ENCODE measurements at places on chromosomes 2 and 18.

DNA sequence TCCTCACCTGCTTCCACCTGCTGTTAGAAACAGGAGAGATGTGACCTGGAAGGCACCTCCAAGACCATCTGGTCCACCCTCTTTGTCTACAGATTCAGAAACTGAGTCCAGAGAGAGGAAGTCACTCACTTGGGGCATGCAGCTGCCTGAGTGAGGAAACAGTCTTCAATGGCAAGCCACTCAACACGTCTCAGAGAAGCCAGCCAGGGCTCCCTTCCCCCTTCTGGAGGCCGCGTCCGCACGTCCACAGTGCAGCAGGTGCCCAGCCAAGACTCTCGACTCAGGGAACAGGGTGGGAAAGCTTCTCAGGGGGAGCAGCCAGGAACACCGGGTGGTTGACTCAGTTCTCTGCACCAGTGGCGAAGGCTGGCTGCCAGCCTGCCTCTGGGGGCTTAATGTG is 201.7 kb downstream of the BCL11A start:
- H3K27me3 ChIP-seq, result peaks cover 17% of the 10 kb centered on the region
- H3K4me3 ChIP-seq, result no peak overlapping the region
- H3K36me3 ChIP-seq, result no peaks in the 10 kb centered on the region
- H3K4me1 ChIP-seq, result peaks cover 10% of the 10 kb centered on the region

- no peak overlapping the region for H3K4me3 ChIP-seq
- H3K27me3 ChIP-seq, result no peaks in the 10 kb centered on the region
- no peaks in the 10 kb centered on the region for H3K4me1 ChIP-seq
- H3K36me3 ChIP-seq, result no peaks in the 10 kb centered on the region
- no peak overlapping the region for H3K27ac ChIP-seq
- DNase-seq, result no peak
These were observed 1009.9 kb upstream of the KLHL29 start for GRCh38 chr2:22375096-22375495.

DNA sequence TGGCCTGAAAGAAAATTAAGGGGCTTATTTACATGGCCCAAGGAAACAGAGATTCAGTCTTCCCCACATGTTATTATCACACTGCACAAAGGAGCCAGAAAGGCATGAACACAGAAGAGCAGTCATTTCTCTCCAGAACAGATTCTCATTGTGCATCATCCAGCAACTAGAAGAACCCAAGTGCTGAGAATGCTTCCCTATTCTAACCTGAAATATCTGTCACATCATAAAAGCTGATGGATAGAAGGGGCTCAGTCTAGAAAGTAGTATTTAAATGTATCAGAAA is 145.8 kb downstream of the TMEM163 start:
- H3K27ac ChIP-seq, result no peak overlapping the region
- no peak for DNase-seq
- H3K36me3 ChIP-seq, result no peaks in the 10 kb centered on the region

GRCh38 chr2:46615986-46616485 is 136.7 kb downstream of the TMEM247 start:
- peaks cover 10% of the 10 kb centered on the region for H3K36me3 ChIP-seq
- DNase-seq, result peak; percentile 4
- H3K4me3 ChIP-seq, result peak overlapping the region; percentile 91

DNA sequence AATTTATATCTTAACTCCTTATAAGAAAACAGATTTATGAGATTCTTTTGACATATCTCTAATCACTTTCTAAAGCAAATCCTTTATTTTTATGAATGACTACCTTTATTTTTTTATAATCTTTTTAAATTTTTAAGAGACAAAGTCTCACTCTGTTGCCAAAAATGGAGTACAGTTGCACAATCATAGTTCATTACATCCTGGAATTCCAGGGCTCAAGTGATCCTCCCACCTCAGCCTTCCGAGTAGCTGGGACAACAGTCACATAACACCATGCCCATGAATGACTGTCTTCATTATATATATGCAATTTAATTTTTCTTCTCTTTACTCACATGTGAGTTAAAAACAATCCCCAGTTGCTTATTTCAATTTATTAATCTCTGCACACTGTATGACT is 21.7 kb downstream of the ACADL start:
- no peak for DNase-seq
- H3K27ac ChIP-seq, result no peak overlapping the region
- H3K4me1 ChIP-seq, result no peaks in the 10 kb centered on the region
- peaks cover 22% of the 10 kb centered on the region for H3K27me3 ChIP-seq
- no peak overlapping the region for H3K4me3 ChIP-seq
- no peaks in the 10 kb centered on the region for H3K36me3 ChIP-seq

- H3K36me3 ChIP-seq, result no peaks in the 10 kb centered on the region
- H3K27me3 ChIP-seq, result no peaks in the 10 kb centered on the region
- H3K4me3 ChIP-seq, result no peak overlapping the region
- no peak overlapping the region for H3K27ac ChIP-seq
- H3K4me1 ChIP-seq, result no peaks in the 10 kb centered on the region
These were observed 138.8 kb upstream of the COPS8 start for GRCh38 chr2:236946871-236947270.

DNA sequence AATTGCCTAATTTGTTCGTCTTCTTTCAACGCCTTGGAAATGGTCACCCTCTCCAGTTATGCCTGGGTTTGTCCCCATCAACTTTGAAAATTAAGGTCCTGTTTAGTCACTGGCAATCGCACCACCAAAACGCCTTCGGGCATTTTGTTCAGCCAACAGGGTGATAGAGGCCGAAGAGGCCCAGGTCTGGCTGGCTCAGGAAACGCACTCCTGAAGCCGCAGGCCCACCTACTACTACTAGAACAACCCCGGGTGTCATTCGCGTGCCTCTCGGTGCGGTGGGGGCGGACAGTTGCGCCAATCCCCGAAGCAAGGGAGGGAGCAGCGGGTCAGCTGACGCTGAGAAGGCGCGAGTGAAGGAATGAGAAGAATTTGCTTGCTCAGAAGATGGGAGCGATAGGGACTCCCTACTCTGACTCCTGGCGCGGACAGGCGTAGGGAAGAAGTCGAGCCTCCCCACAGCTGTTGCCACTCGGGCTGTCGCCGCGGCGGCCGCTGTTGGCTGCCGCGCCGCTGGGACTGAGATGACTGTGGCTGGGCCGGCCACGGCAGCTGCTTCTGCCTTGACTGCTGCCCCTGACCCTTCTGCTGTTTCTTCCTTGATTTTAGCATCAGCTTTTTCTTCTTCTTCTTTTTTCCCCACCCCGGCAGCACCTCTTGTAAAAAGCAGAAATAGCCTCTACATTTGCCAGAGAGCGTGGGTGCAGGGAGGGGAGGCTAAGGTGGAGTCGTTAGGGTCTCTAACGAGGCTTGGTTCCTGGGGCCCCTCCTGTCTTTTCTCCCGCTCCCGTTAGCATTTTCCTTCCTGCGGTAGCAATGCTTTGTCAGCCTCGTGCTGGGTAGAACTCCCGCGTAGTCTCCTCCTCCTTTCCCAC is 387.6 kb downstream of the FIGN start:
- DNase-seq, result peak; percentile 0
- no peaks in the 10 kb centered on the region for H3K4me1 ChIP-seq
- no peak overlapping the region for H3K27ac ChIP-seq
- H3K27me3 ChIP-seq, result peaks cover 13% of the 10 kb centered on the region
- no peaks in the 10 kb centered on the region for H3K36me3 ChIP-seq

DNA sequence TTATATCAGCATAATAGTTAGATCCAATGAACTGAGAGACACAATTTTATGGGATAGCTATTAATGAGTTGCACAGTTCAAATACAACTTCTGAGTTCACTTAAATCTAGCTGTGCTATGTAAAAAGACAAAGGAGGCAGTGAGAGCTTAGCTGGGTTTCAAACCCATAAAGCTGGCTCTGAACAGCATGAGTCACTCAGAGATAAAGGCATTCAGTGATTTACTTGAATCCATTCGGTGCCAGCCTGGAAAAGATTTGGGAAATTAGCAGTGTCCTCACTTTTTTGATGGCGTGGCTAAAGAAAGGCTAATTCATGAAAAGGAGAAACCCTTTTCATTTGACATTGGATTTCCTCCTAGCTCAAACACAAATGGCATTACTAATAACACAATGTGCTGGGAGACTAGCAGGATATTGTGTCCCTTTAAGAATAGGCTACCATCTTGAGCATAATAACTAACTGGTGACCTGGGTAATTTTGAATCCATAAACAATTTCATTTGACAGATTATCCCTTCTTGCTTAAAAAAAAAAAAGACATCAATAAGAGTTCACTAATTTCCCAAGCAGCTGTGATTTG is 98.4 kb upstream of the NEUROD1 start:
- no peak overlapping the region for H3K27ac ChIP-seq
- H3K36me3 ChIP-seq, result no peaks in the 10 kb centered on the region
- DNase-seq, result no peak

- H3K36me3 ChIP-seq, result no peaks in the 10 kb centered on the region
- no peak for DNase-seq
- no peaks in the 10 kb centered on the region for H3K4me1 ChIP-seq
- peaks cover 15% of the 10 kb centered on the region for H3K27me3 ChIP-seq
- no peak overlapping the region for H3K4me3 ChIP-seq
These were observed 218.1 kb downstream of the SP3 start for GRCh38 chr2:173747035-173747434.

DNA sequence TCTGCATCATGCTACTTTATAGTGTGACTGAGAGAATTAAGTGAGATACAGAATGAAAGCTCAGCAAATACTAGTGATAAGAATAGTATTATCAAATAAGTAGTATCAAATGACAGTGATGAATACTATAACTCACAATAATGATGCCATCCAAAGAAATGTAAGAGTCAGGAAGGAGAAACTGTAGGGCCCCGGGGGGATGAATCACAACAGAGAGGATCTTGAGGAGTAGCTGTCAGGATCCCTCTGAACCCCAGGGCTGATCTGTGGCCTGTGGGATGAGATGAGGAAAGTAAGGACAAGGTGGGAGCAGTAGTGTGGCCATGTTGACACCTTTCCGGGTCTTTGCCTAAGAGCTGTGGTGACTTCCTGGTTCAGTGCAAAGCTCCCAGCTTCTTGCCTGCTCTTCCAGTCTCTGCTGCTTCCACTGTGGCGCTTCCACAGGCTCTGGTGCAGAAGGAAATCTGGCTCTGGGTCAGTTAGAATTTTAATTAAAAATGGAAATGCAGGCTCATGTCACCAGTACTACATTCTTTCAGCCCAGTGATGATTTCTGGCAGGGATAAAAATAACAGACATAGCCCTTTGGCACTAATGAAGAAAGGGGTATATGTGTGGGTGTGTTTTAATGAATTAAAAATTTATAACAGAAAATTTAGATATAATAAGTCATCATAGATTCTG is 166.9 kb downstream of the MYO3B start:
- DNase-seq, result no peak
- no peaks in the 10 kb centered on the region for H3K27me3 ChIP-seq
- no peak overlapping the region for H3K4me3 ChIP-seq
- H3K27ac ChIP-seq, result no peak overlapping the region
- H3K36me3 ChIP-seq, result no peaks in the 10 kb centered on the region
- peaks cover 14% of the 10 kb centered on the region for H3K4me1 ChIP-seq

- no peaks in the 10 kb centered on the region for H3K36me3 ChIP-seq
These were observed 63.3 kb downstream of the NEB start for GRCh38 chr2:151670846-151671597.

GRCh38 chr2:231200805-231201474 is 2.5 kb downstream of the ARMC9 start:
- H3K27me3 ChIP-seq, result no peaks in the 10 kb centered on the region
- no peak overlapping the region for H3K27ac ChIP-seq
- H3K36me3 ChIP-seq, result no peaks in the 10 kb centered on the region
- H3K4me1 ChIP-seq, result peaks cover 23% of the 10 kb centered on the region

GRCh38 chr2:207390302-207391095 is 139.3 kb upstream of the CREB1 start:
- H3K4me1 ChIP-seq, result no peaks in the 10 kb centered on the region
- no peak for DNase-seq
- H3K36me3 ChIP-seq, result no peaks in the 10 kb centered on the region
- no peak overlapping the region for H3K4me3 ChIP-seq
- H3K27ac ChIP-seq, result no peak overlapping the region
- H3K27me3 ChIP-seq, result peaks cover 8% of the 10 kb centered on the region

DNA sequence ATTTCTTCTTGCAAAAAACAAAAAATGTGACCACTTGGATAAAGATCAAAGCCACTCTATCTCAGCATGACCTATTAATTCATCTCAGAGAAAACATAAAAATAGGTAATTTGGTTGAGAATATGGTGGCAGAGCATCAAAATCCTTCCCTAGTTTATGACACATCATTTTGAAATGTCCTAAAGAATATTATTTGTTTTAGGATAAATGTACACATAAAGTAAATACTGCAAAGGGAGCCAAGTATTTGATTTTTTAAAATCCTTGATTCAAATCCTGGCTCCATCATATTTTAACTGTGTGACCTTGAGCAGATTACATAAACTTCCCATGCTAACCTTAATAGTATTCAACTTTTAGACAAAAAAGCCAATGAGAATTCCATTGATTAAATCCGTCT is 206.6 kb downstream of the CDH2 start:
- DNase-seq, result no peak

- H3K4me3 ChIP-seq, result no peak overlapping the region
- H3K27me3 ChIP-seq, result peaks cover 11% of the 10 kb centered on the region
- H3K36me3 ChIP-seq, result no peaks in the 10 kb centered on the region
- no peak overlapping the region for H3K27ac ChIP-seq
These were observed 83.5 kb downstream of the NCKAP5 start for GRCh38 chr2:133484784-133485183.

GRCh38 chr18:29596959-29597358 is 1420.0 kb upstream of the CDH2 start:
- H3K4me1 ChIP-seq, result no peaks in the 10 kb centered on the region
- no peaks in the 10 kb centered on the region for H3K27me3 ChIP-seq

GRCh38 chr2:64876137-64876647 is 113.0 kb upstream of the SLC1A4 start:
- H3K27ac ChIP-seq, result no peak overlapping the region
- no peak overlapping the region for H3K4me3 ChIP-seq
- H3K36me3 ChIP-seq, result no peaks in the 10 kb centered on the region
- peaks cover 3% of the 10 kb centered on the region for H3K27me3 ChIP-seq
- H3K4me1 ChIP-seq, result peaks cover 11% of the 10 kb centered on the region

- no peak overlapping the region for H3K27ac ChIP-seq
- no peak overlapping the region for H3K4me3 ChIP-seq
- H3K36me3 ChIP-seq, result no peaks in the 10 kb centered on the region
- DNase-seq, result no peak
- H3K27me3 ChIP-seq, result peaks cover 3% of the 10 kb centered on the region
These were observed 124.4 kb upstream of the SALL3 start for GRCh38 chr18:78855188-78855587.

DNA sequence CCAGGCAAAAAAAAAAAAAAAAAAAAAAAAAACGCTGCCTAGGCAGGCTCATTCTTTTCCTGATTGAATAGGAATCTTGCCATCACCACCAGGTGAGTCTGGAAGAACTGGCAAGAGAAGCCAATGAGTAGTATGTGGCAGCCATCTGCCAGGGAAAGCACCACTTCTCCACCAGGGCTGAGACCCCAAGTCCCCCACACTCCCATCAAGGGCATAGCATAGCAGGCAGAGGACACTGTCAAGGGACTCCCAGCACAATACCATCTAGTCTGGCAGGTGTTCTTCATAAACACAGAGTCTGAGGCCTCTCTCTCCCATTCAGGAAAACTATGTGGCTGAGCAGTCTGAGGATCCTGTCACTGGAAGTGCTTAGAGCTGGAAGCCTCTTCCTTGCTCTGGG is 538.1 kb upstream of the DSEL start:
- no peaks in the 10 kb centered on the region for H3K36me3 ChIP-seq
- no peak for DNase-seq
- H3K4me3 ChIP-seq, result no peak overlapping the region
- no peaks in the 10 kb centered on the region for H3K4me1 ChIP-seq

GRCh38 chr2:40814616-40815015 is 362.7 kb upstream of the SLC8A1 start:
- DNase-seq, result no peak
- H3K4me3 ChIP-seq, result no peak overlapping the region
- no peaks in the 10 kb centered on the region for H3K4me1 ChIP-seq
- no peaks in the 10 kb centered on the region for H3K36me3 ChIP-seq
- no peak overlapping the region for H3K27ac ChIP-seq
